Urinary bladder (tissue), 4 donors: ENCODE measurements at places on chromosomes 1 and 21. TPM values are rescaled to one million over a fixed set of nuclear protein-coding genes. Genes with fewer than 3 reads are reported as not detected.
A peak's percentile ranks its signal among the peaks of the same experiment; 100 is the strongest.

The NR5A2 gene
- polyA plus RNA-seq, result 1.6 TPM

The DCLRE1B gene
- 5.1 TPM for polyA plus RNA-seq

The SLFNL1 gene
- 0.24 TPM for polyA plus RNA-seq

The TIMM17A gene
- 42.0 TPM for polyA plus RNA-seq

DNA sequence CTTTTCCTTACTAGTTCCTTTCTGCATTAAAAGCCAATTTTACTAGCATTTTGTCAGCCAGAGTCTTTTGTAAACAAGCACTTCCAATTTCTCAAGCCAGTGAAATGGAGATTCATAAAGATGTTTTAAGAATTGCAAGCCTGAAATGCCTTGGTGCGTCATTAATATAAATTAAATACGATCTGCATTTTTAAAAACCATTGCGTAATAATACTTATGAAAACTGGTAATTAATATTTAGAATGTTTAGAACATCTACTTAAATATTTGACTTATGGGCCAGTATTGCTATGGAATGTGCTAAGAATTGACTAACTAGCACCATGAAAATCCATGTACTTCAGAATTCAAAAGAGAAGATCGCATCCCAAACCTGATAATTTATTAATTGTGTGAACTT, 89.1 kb upstream of the PROX1 start:
- no peak for DNase-seq

- DNase-seq, result no peak
Measured at GRCh38 chr1:165823552-165824268, 3.7 kb upstream of the UCK2 start.

DNA sequence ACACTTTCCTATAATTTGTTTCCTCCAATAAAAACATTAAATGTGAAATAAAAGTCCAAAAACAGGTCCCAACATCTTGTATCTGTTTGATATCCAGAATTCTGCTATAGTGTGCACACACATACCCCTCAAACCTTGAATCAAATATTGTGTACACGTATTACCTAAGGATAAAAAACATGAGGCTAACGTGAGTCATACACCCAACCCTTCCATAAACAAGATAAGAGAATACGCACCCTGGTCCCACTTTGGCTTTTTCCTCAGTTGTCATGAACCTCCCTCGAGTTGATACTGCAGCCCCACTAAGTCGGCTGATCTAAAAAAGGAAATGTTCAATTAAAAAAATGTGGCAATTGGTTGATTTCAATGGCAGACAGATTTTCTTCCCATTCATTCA, 5.2 kb downstream of the KHDC4 start:
- DNase-seq, result no peak

- DNase-seq, result no peak
Measured at GRCh38 chr21:29184037-29184436, 53.6 kb downstream of the MAP3K7CL start.

DNA sequence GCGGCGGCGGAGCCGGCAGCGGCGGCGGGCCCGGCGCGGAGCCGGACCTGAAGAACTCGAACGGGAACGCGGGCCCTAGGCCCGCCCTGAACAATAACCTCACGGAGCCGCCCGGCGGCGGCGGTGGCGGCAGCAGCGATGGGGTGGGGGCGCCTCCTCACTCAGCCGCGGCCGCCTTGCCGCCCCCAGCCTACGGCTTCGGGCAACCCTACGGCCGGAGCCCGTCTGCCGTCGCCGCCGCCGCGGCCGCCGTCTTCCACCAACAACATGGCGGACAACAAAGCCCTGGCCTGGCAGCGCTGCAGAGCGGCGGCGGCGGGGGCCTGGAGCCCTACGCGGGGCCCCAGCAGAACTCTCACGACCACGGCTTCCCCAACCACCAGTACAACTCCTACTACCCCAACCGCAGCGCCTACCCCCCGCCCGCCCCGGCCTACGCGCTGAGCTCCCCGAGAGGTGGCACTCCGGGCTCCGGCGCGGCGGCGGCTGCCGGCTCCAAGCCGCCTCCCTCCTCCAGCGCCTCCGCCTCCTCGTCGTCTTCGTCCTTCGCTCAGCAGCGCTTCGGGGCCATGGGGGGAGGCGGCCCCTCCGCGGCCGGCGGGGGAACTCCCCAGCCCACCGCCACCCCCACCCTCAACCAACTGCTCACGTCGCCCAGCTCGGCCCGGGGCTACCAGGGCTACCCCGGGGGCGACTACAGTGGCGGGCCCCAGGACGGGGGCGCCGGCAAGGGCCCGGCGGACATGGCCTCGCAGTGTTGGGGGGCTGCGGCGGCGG, 1.0 kb downstream of the ARID1A start:
- no peak for DNase-seq

- no peak for DNase-seq
Measured at GRCh38 chr1:214403431-214403830, 122.5 kb downstream of the SMYD2 start.

DNA sequence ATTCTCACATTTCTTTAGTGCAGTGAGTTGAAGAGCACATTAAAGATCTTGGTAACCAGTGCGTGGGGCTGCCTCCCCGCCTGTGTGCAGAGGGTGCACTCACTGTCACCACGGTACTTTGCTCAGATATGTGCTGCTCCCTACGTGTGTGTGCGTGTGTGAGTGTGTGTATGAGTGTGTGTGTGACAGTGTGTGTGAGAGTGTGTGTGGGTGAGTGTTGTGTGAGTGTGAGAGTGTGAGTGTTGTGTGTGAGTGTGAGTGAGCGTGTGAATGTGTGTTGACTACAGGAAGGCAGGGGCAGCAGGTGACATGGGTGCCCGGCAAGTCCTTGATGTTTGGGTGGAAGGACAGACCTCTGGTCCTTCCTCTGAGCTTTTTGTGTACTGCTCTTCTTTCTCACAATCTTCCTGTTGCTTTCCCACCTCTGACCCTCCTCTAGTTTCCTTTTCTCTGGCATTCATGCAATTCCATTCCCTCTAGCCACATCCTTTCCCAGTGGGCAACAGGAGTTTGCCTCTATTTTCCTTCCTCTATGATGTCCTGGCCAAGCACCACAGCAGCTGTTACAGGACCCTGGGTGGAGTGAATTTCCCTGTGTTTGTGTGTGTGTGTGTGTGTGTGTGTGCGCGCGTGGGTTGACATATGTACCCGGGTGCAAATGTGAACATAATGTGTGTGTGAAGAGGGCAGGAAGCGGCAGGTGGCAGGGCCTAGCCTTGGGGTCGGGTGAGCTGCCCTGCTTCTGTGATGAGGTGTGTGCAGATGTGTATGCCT, 19.8 kb downstream of the LHX4 start:
- DNase-seq, result no peak

DNA sequence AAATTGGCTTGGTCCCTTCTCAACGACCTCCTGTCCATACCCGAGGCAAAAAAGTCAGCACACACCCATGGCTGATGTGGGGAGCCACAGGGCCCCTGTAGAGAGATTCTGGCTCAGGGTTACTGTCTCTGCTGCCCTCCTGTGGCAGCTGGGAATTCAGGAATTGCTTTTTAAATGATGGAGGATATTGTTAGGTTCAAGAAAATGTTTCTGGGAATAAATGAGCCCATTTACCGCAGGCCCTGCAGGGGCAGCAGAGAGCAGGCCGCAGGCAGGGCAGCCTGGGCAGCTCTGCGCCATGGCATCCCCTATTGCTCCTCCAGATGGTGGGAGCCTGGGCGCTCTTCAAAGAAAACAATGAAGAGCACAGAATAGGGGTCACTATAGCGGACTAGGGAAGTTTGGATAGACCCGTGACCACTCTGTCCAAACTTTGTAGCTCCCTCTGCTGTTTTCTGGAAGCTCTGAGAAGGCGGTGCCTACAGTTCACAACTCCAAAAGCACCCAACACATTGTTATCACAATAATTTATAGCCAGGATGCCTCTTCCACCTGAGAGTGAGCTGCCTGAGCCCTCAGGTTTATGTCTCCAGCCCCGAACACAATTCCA, 201.1 kb downstream of the BACH1 start:
- DNase-seq, result no peak

- no peak for DNase-seq
Measured at GRCh38 chr1:29222686-29223085, 8.0 kb downstream of the MECR start.

GRCh38 chr1:201982623-201983379, at the start of gene RNPEP:
TSS of gene RNPEP (plus strand) at chr1:201982648. CDS start at chr1:201982667, 19 bp downstream.
- DNase-seq, result peak; percentile 37
